ENCODE measurements at places on chromosomes 13 and 19. TPM values are rescaled to one million over a fixed set of nuclear protein-coding genes. Genes with fewer than 3 reads are reported as not detected.

INAFM1 gene
- 8.2 TPM for total RNA-seq

MIR17HG gene
- total RNA-seq: 0.95 TPM

MARCHF2 gene
- 54.2 TPM for total RNA-seq

LCP1 gene
- total RNA-seq: 33.6 TPM

ZSCAN4 gene
- total RNA-seq: not detected

ZNF578 gene
- total RNA-seq: 0.18 TPM

FPR3 gene
- 5.7 TPM for total RNA-seq

HPN gene
- not detected for total RNA-seq

VSTM1 gene
- not detected for total RNA-seq

DAND5 gene
- not detected for total RNA-seq

HS6ST3 gene
- 0.59 TPM for total RNA-seq

GAMT gene
- 12.8 TPM for total RNA-seq

GRCh38 chr19:46226438-46226973 lies 3.0 kb upstream of the IGFL1 start:
- H3K4me1 ChIP-seq: peaks cover 81% of the 10 kb centered on the region
- no peak for DNase-seq
- no peaks in the 10 kb centered on the region for H3K27me3 ChIP-seq
- no peaks in the 10 kb centered on the region for H3K36me3 ChIP-seq
- H3K27ac ChIP-seq: no peak overlapping the region

- no peaks in the 10 kb centered on the region for H3K36me3 ChIP-seq
- no peak overlapping the region for H3K27ac ChIP-seq
- peaks cover 66% of the 10 kb centered on the region for H3K4me1 ChIP-seq
- no peak for DNase-seq
Observed at GRCh38 chr19:2618611-2619010, 83.9 kb downstream of the GNG7 start.

DNA sequence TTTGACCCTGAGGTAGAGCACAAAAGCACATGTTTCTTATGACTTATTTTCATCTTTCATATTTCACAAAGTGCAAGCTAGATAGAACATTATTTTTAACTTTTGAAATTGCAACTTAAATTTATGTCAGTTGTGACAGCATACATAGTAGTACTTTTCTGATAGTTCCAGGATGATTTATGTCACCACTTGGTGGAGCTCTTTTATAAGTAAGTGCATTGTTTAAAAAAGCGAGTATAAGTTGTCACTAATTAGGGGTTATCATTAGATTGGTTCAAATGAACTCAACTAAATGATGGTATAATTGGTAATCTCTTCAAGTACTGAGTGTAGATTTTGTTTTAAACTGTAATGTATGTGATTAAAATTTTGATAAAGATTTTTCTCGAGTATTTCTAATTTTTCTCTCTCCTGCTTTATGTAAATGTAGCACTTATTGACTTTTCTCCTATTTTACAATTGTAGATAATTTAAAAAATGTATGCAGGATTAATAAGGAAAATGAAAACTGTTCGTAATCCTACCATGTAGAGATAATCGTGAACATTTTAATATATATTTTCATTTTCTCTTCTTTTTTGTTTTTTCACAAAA lies 31.1 kb downstream of the RB1 start:
- H3K4me3 ChIP-seq: no peak overlapping the region
- H3K27ac ChIP-seq: peak overlapping the region; percentile 72
- H3K4me1 ChIP-seq: no peaks in the 10 kb centered on the region

GRCh38 chr19:11814700-11815035 lies 595 bp downstream of the ZNF440 start:
- no peak for DNase-seq
- H3K36me3 ChIP-seq: no peaks in the 10 kb centered on the region
- H3K4me3 ChIP-seq: peak overlapping the region; percentile 83
- no peaks in the 10 kb centered on the region for H3K27me3 ChIP-seq
- no peaks in the 10 kb centered on the region for H3K4me1 ChIP-seq
- H3K27ac ChIP-seq: peak overlapping the region; percentile 91

GRCh38 chr19:1247748-1248138 lies 640 bp upstream of the MIDN start:
- no peak for DNase-seq
- no peaks in the 10 kb centered on the region for H3K27me3 ChIP-seq
- H3K27ac ChIP-seq: peak overlapping the region; percentile 99
- peaks cover 57% of the 10 kb centered on the region for H3K4me1 ChIP-seq
- H3K36me3 ChIP-seq: no peaks in the 10 kb centered on the region
- peak overlapping the region; percentile 73 for H3K4me3 ChIP-seq

- no peak for DNase-seq
- no peaks in the 10 kb centered on the region for H3K27me3 ChIP-seq
- no peaks in the 10 kb centered on the region for H3K4me1 ChIP-seq
- H3K36me3 ChIP-seq: no peaks in the 10 kb centered on the region
- no peak overlapping the region for H3K27ac ChIP-seq
Observed at GRCh38 chr13:94390881-94391280, 88.6 kb downstream of the DCT start.

DNA sequence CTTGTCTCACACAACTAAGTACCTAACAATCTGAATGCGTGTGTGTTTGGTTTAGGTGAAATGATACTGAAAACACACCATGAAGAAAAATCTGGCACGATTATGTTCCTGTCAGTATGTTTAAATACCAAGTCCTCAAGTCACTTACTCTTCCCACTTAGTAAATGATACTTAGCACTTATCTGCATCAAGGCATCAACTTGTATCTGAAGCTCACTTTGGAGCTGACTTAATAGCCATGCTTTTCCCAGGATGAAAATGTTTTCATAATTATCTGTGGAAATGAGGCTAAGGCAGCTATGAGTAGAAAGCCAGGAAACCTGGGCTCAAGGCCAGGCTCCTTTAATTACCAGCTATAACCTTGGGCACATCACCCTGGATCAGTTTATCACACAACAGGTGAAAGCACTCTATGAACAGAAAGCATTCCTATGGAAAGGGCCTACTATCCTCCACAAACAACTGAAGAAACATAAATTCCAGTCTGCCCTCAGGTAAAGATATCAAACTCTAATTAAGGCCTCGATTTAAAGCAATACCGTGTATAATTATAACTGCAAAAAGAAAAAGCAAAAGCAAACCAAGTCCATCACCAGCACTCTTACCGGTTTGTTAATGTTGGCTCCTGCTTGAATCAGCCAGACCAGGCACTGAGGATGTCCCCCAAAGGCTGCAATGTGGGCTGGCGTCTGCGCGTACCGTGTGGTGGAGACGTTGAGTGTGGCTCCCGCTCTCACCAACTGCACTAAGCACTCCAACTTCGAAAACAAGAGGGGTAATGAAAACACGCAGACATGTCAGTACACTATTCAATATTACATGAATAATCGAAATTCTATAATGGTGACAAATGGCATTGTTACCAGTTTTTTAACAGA lies 4.6 kb downstream of the ANKRD10 start:
- no peak overlapping the region for H3K4me3 ChIP-seq
- peaks cover 25% of the 10 kb centered on the region for H3K4me1 ChIP-seq
- no peaks in the 10 kb centered on the region for H3K27me3 ChIP-seq
- DNase-seq: no peak

DNA sequence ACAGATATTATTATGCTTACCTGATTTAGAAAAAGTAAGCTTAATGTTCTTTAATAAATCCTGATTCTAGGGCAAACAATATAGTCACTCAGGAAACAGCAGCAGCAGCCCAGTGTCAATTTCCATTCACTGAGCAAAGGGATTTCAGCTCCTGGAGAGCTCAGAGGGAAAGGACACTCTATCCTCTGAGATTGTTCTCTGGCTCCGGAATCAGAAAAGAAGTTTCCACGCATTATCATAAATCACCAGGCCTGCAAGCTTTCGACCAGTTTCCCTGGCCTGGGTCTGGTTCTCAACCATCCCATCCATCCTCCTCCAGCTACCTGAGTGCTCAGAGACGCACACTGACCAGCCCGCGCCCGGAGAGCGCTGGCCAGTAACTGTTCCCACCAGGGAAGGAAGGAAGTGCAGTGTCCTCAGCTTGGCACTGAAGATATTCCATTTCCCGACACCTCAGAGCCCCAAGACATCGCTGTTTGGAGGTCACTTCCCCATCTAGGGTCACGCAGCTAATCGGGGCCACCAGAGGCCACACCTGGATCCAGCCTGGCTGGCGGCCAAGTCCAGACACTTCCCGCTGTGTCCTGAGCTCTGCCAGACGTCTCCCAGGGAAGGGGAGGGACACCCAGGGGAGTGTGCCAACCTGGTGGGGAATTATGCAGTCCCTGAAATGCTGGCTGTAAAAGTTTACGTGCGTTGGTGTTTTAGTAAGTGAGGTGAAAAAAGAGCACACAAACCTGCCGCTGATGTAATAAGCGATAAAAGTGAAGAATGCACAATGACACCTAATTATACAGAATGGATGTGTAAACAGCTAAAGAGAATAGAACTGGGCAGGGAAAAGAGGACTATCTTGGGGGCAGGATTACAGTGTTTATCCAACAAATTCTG lies 29.1 kb downstream of the EPS15L1 start:
- H3K27ac ChIP-seq: peak overlapping the region; percentile 32
- DNase-seq: no peak
- no peak overlapping the region for H3K4me3 ChIP-seq
- H3K4me1 ChIP-seq: peaks cover 15% of the 10 kb centered on the region

- H3K27ac ChIP-seq: no peak overlapping the region
- no peaks in the 10 kb centered on the region for H3K27me3 ChIP-seq
- no peaks in the 10 kb centered on the region for H3K4me1 ChIP-seq
- no peak for DNase-seq
- no peak overlapping the region for H3K4me3 ChIP-seq
Observed at GRCh38 chr13:109307027-109307426, 479.4 kb downstream of the IRS2 start.

GRCh38 chr19:3665681-3666544 lies 34.4 kb downstream of the PIP5K1C start:
- no peaks in the 10 kb centered on the region for H3K27me3 ChIP-seq
- peaks cover 32% of the 10 kb centered on the region for H3K4me1 ChIP-seq
- H3K36me3 ChIP-seq: peaks cover 22% of the 10 kb centered on the region
- peak overlapping the region; percentile 22 for H3K27ac ChIP-seq
- H3K4me3 ChIP-seq: no peak overlapping the region
- no peak for DNase-seq

- no peaks in the 10 kb centered on the region for H3K36me3 ChIP-seq
- no peaks in the 10 kb centered on the region for H3K27me3 ChIP-seq
- no peak overlapping the region for H3K4me3 ChIP-seq
- no peak for DNase-seq
- H3K4me1 ChIP-seq: no peaks in the 10 kb centered on the region
Observed at GRCh38 chr19:15028490-15028889, 20.8 kb upstream of the CASP14 start.

GRCh38 chr13:29594303-29594709 lies 1.2 kb downstream of the SLC7A1 start:
- peaks cover 55% of the 10 kb centered on the region for H3K4me1 ChIP-seq
- DNase-seq: no peak
- H3K27ac ChIP-seq: peak overlapping the region; percentile 93
- H3K27me3 ChIP-seq: no peaks in the 10 kb centered on the region

DNA sequence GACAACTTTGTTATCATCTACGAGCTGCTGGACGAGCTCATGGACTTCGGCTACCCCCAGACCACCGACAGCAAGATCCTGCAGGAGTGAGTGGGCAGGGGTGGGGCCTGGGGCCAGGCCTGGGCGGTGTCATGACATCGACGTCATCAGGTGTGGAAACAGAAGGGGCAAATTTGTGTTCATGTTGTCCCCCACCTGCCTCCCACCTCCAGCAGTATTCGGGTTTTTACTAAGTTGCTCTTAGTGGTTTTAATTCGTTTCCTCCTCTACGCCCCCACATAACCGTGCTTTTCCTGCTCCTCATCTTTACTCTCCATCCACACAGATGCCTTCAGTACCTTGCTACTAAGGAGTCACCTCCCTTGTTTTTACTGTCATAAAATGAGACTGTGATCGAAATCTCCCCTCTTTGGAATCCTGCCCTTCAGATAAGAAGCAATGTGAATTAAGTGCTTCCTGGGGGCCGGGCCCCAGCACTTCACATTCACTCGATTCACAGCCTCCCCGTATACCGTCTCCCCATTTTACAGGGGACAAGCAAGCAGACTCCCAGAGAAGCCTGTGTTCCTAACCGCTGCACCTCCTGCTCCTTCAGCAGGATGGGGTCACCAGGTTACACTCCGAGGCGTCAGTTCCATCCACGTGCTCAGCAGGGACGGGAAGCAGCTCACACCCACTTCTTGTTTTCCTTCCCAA lies 10.5 kb downstream of the AP1M1 start:
- H3K27ac ChIP-seq: no peak overlapping the region
- DNase-seq: no peak
- no peaks in the 10 kb centered on the region for H3K27me3 ChIP-seq
- no peak overlapping the region for H3K4me3 ChIP-seq
- H3K4me1 ChIP-seq: no peaks in the 10 kb centered on the region

DNA sequence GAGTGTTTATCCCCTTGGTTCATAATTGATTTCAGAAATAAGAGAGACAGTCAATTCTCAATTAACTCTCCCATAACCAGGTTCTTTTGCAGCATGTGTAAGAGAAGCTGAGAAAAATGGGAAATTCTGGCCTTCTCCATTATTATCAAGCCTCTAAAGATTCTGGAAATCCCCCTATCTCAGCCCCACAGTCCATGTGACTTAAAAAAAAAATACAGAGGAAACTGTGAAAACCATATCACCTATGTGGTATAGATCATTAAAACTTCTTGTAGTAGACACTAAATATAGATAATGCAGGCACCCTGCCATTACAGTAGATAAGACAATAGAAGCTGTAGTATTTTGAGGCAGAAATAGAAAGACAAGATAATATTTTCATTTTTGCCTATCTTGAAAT lies 34.3 kb upstream of the SOHLH2 start:
- H3K27ac ChIP-seq: no peak overlapping the region
- no peak overlapping the region for H3K4me3 ChIP-seq
- no peak for DNase-seq
- no peaks in the 10 kb centered on the region for H3K27me3 ChIP-seq
- H3K4me1 ChIP-seq: no peaks in the 10 kb centered on the region
- H3K36me3 ChIP-seq: no peaks in the 10 kb centered on the region

- H3K27ac ChIP-seq: no peak overlapping the region
- no peaks in the 10 kb centered on the region for H3K27me3 ChIP-seq
- H3K36me3 ChIP-seq: no peaks in the 10 kb centered on the region
- peaks cover 6% of the 10 kb centered on the region for H3K4me1 ChIP-seq
- DNase-seq: no peak
Observed at GRCh38 chr19:38949580-38950367, 19.0 kb downstream of the MRPS12 start.

GRCh38 chr13:29508130-29508875 lies 87.2 kb downstream of the SLC7A1 start:
- H3K27me3 ChIP-seq: peaks cover 43% of the 10 kb centered on the region
- no peak overlapping the region for H3K4me3 ChIP-seq
- no peaks in the 10 kb centered on the region for H3K36me3 ChIP-seq

- peaks cover 27% of the 10 kb centered on the region for H3K4me1 ChIP-seq
- H3K27ac ChIP-seq: no peak overlapping the region
- H3K36me3 ChIP-seq: no peaks in the 10 kb centered on the region
- peak overlapping the region; percentile 54 for H3K4me3 ChIP-seq
- H3K27me3 ChIP-seq: no peaks in the 10 kb centered on the region
Observed at GRCh38 chr19:703329-703650, 5.4 kb upstream of the PALM start.
